ENCODE measurements at places on chromosomes 7 and 10.

GRCh38 chr7:50341724-50342123, 37.2 kb downstream of the IKZF1 start:
- DNase-seq, result no peak

GRCh38 chr7:81025360-81025759, 106.5 kb upstream of the SEMA3C start:
- DNase-seq, result no peak

DNA sequence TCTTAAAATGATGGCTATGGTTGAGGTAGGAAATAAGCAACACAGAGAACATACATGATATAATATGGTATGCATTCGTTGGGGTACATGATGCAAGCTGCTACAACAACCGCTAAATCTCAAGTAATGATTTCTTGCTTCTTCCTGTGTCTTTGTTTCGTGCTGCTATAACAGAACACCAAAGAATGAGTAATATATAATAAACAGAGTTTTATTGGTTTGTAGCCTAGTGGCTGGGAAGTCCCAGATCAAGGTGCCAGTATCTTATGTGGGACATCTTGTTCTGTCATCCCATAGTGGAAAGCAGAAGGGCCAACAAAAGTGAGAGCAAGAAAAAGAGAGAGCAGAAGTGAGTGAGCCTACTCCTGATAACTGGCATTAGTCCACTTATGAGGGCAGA, 689.7 kb downstream of the SUGCT start:
- DNase-seq, result no peak

GRCh38 chr10:29389935-29390334, 101.1 kb downstream of the LYZL1 start:
- no peak for DNase-seq

DNA sequence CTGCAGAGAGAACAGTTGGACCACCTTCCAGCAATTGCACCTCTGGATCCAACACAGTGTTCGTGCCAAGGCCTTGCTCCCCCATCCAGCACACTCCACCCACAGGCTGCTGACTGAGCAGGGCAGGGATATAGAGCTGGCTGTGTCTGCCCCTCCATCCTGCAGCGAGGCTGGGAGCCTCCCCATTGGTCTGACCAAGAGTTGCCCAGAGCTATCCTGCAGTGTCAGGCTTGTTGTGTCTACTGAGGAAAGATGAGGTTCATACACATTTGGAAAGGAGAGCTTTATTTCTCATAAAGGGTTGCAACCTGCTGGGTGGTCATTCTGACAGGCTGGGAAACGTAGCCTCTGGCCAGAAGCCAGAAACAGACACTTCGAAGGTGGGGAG, 27.1 kb downstream of the PRF1 start:
- no peak for DNase-seq

DNA sequence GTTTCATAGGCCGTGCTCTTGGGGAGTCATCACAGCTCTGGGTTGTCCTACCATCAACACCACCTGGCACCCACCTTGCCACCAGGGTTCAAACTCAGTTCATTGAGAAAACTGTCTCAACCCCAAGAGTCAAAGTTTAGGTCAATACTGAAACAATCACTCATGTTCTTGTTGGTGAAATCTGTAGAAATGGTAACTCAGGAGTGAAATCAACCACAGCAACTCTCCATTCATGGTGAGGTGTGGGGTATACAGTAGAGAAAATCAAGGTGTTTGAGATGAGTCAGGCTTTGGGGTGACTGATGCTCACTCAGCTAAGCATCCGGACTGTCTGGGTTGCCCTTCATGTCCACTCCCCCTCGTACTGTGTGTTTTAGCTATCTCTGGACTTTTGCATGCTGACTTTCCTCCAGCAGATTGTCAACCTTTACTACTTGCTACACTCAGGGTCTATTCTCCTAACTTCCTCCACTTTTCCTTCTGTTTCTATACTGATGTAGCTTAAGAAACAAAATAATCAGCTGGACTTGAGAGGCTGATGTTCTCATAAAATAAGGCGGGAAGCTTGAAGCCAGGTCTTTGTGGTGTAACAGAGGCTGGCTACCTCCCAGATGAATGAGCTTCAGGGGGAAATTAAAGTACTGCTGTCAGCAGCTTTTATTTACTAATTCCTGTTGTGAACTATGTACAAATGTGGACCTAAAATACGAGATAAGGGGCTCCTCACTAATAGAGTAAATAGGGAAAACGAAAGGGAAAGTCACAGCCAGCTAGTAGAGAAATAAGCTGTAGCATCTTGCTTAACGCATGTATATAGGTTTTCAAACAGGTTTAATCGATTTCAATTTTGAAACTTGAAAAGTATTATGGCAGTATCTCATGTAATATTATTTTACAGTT, 173.6 kb upstream of the AKR1E2 start:
- no peak for DNase-seq

DNA sequence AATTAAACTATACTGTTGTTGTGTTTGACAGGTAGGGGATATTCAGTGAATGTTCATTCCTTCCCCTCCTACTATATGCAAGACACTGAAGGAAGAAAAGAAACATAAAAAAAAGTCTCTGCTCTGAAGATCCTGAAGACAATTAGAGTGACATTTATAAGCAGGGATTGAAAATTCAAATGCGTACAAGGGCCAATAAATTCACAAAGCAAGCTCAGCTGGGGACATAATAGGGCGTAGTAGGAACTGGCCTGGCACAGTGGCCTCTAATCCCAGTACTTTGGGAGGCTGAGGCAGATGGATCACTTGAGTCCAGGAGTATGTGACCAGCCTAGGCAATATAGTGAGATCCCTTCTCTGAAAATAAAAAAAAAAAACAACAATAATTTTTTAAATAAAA, 104.9 kb upstream of the KMT2E start:
- no peak for DNase-seq

DNA sequence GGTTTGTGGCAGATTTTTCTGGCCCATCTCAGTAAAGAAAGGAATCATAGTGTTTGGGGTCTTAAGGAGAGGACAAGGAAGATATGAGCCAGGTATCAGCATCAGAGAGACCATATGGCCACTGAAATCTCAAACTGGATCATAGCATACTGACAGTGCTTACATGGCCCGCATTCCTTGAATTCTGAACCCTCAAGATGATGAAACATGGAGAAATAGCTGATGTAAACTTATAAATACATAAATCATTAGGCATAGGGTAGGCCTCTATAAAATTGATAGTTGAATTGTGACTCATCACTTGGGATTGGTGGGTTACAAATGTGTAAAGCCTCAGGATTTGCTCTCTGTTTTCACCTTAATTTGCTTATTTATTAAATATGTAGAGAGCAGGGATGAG, 688.5 kb downstream of the CNTNAP2 start:
- no peak for DNase-seq

DNA sequence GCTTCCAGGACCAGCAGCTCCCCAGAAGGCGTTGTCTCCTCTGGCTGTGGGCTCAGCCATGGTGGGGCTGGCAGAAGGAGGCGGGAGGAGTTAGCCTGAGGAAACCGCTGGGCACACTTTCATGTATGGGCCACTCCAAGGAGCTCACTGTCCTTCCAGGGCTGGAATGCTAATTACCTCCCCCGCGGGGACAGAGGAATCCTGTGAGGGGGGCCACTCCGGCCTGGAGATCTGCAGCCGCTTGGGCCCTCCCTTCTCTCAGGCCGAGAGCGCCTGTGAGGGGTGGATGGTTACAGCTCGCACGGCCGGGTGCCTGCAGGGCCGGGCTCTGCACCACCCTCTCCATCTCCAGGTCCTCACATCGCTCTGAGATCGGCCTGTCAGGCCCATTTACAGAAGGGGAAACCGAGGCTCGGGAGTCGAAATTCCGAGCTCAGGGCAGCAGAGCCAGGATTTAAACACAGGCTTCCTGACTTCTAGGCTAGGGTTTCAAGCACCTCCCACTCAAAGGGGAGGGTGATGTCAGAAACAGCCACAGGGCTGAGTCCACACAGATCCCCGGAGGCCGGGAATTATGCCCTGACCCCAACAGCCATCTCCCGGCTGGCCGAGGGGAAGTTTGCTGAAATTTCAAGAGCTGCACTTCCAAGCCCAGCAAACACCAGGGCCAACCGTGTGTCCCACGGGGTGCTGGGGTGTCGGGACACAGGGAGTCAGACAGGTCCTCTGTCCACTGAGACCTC, 59.1 kb downstream of the PDGFA start:
- no peak for DNase-seq

DNA sequence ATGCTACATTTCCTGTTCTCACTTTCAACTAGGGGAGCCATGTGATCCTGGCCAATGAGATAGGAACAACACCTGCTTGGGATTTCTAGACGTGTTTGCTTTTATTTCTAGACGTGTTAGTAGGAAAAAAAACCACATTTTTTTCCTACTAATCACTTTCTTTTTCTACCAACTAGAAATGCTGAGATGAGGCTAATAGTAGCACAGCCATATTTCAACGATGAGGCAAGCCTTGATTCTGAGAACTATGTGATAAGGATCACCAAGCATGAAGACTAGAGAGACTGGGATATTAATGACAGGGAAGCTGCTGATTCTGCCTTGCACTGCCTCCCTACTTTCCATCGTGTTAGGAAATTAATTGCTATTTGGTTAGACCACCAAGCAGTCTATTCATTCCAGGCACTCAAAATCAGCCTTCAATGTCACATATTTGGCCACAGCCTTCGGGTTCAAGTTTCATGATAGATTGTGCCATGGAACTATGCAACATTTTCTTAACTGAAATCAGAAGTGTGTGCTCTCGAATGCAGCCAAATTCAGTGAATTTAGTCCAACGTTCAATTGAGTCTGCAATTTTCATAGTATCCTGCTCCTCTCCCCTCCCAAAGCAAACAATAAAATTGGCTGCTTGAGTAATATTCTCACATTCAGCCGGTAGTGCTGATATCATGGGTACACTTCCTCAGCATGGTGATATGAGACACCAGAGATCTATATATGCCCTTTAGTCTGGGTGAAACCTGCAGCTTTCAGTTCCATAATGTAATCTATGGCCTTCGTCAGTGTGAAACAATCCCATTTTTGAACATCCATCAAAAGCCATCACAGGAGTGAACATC, 98.1 kb downstream of the GPR37 start:
- DNase-seq, result no peak

GRCh38 chr7:11294965-11295364, 321.3 kb downstream of the PHF14 start:
- no peak for DNase-seq

- DNase-seq, result no peak
Observed at GRCh38 chr10:16182144-16182543, 254.7 kb upstream of the PTER start.

DNA sequence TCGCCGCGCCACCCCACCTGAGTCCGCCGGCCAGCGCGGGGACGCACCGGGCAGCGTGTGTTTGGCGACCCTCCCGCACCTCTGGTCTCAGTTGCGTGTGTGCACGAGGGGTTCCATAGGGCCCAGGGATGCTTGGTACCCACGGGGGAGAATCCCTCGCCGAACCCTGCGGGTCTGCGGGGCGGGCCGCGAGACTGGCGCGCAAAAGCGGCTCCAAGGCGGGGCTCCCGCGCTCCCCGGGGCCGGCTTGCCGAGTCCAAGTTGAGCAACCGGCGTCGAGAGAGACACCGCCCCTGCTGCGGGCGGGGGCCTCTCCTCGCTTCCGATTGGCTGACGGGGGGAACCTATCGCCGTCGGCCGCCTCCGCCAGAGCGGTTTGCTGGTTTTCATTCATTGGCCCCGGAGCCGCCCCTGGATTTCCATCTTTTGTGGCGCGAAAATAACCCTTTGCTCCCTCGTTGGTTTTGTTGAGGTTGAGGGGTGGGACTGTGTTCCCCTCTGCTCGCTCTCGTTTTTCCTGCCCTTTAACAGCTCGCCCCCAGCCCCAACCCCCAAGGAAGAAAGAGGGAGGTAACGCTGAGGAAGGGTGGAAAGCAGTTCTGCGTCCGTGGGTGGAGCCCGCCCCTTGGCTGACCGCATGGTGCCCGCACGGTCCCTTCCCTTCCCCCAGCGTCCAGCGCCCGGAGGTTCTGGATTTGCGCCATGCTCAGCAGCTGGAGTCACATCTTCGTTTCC, 4.0 kb upstream of the IGF2BP3 start:
- peak; percentile 96 for DNase-seq

GRCh38 chr7:77338260-77338659, 77.9 kb downstream of the GSAP start:
- no peak for DNase-seq

DNA sequence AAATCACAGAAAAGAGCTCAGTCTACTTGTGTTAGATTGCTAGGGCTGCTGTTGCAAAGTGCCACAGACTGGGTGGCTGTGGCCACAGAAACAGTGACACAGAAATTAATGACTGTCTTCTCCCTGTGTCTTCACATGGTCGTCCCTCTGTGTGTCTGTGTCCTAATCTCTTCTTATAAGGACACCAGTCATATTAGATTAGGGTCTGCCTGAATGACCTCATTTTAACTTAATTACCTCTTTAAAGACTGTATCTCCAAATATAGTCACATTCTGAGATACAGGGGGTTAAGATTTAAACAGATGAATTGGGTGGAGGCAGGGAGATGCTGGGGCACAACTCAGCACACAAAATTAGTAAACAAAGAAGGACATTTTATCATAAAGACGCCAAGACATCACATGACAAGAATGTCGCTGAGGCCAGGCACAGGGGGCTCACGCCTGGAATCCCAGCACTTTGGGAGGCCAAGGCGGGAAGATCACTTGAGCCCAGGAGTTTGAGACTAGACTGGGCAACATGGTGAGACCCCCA, 23.3 kb upstream of the PARD3 start:
- no peak for DNase-seq

GRCh38 chr10:131532745-131533341, 221.3 kb upstream of the TCERG1L start:
- DNase-seq, result no peak

GRCh38 chr10:127976286-127976685, 69.4 kb downstream of the PTPRE start:
- no peak for DNase-seq

DNA sequence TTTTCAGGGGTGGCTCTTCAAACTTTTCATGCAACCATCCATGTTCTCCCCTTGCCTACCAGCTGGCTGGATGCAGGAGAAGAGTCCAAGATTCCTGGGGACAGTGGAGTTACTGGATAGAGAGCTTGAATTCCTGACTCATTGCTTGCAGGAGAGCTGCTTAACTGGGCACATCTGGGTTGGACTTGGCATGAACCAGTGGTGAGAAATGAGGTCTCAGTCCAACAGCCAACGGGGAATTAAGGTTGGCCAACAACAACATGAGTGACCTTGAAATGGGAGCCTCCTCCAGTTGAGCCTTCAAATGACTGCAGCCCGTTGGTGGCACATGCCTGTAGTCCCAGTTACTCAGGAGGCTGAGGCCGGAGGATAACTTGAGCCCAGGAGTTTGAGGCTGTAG, 58.1 kb upstream of the OPN4 start:
- DNase-seq, result no peak

- no peak for DNase-seq
Observed at GRCh38 chr7:120553491-120553890, 280.5 kb downstream of the KCND2 start.

GRCh38 chr10:85863301-85864172, 503.1 kb downstream of the GRID1 start:
- no peak for DNase-seq

GRCh38 chr10:95865814-95866466, 41.8 kb upstream of the CC2D2B start:
- no peak for DNase-seq

Data from liver (tissue), 10 donors.